Activated CD4-positive, alpha-beta T cell treated with anti-CD3 and anti-CD28 coated beads, Interleukin-2, amount 10 ng/mL, durations not matched to agents 24 days and 14 days (primary cell): ENCODE measurements at places on chromosomes 7 and 10. TPM values are rescaled to one million over a fixed set of nuclear protein-coding genes. Genes with fewer than 3 reads are reported as not detected.
A peak's percentile ranks its signal among the peaks of the same experiment; 100 is the strongest.

DNA sequence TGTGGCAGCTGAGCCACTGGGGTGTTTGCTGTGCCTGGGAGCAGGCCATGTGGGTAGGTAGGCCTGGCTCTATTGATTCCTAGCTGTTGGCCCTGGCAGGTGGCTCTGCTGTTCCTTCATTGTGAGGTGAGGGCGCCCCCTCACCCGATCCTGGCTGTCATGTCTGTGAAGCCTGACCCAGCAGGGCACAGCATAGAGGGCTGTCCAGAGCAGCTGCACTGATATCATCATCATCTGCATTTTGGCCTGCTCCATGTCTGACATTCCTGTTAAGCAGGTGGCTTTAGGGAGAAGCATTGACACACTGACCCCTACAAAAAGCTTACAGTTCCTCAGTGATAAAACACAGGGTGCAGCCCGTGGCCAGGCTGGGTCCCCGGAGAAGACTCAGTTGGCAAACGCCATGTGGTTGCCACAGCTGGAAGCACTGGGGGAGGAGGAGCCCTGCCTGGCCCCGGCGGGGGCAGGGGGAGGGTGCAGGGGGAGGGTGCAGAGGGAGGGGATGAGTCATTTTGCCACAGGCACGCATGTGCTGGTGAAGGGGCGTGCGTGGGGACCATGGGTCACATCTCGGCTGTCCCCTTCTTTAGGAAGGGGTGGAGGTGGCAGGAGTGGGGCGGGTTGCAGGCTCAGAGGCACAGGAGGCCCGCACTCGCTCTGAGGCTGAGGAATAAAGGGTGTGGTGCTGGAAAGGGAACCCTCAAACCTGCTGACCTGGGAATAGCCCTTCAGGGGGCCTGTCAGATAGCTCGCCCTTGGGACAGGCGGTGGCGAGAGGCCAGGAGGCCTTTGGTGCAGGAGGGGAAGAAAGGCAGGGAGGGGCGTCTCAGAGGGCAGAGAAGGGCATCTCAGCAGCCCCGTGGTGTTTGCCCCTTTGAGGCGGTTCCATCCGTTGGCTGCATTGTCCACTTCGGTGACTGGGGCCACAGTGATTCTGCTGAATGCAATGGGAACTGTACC lies 31.6 kb downstream of the IKZF1 start:
- peak; percentile 92 for DNase-seq

GRCh38 chr10:28296023-28296422 lies 6.8 kb downstream of the MPP7 start:
- DNase-seq: no peak

Gene CYP2C18
- 1.2 TPM in 2 replicates for total RNA-seq

Gene KCND2
- not detected in 2 replicates for total RNA-seq

DNA sequence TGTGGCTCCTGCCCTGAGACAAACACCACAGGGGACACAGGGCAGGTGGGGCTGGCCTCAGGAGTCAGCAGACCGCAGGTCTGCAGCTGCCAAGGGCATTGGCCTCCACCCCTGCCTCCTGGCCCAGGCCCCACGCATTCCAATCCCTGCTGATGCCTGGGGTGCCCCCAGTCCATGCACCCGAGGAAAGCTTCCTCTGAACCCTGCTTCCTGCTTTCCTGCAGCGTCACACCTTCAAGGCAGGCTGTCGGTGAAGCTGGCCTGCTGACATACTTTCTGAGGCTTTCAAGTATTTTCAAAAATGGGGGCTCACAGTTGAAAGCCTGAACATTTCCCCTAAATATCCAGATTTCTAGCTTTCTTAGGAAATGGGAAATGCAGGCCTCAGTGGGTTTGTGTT lies 22.5 kb upstream of the ANTXRL start:
- peak; percentile 52 for DNase-seq

DNA sequence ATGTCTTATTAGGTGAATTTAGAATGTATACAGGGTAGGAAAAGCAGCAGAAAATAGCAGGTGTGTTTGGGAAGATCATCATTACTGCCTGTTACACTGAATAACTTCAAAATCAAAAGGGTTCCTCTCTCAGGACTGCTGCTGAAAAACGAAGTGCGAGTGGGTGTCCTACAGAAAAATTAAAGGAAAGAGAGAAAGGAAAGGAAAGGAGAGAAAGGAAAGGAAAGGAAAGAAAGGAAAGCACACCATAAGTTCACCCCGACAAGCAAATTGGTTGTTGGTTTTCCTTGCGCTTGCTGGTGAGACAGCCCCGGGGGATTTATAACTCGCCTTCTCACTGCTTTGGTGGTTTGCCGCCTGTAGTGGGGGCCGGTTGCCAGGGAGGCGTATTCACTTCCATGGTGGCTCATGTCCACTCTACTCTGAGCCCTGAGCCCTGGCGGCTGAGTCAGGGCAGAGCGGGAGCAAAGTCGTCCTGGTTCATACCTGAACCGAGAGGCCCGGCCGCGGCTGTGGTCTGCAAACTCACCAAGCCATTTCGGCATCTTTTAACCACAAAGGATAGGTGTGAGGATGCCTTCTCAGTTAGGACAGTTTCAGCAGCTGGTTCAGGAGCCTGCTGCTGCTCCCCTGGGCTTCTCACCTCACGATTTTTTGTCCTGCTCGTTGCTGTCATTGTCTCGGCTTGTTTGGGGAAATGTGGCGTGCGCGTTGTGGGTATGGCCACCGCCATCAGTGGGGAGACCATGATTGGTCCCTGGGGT lies 26.1 kb downstream of the INPP5A start:
- no peak for DNase-seq

DNA sequence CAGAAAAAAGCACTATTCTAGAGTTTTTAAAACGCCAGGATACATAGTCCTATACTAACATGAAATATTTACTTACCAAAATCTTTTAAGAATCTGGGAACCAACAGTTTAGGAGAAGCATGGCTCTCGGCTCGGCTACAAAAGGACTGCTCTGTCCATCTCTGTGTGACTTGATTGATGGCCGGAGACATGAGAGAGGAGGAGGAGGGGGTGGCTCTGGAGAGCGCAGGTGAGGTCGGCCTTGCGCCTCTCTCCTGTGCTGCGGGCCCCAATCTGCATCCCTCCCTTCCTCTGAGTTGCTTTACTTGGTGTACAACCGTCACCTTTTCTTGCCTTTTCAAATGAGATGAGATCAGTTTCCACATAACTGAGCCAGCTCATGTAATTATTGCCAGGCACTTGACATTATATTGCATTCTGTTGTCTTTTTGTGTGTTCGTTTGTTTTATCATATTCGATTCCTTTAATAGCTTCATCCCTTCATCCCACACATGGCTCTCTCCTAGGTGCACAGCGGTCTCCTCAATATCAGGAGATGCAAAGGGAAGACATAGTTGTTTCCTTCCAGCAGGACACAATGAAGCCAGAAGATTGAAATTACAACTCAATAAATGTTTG lies 87.8 kb upstream of the KLF6 start:
- DNase-seq: no peak

GRCh38 chr10:60384011-60384410 lies 5.7 kb downstream of the ANK3 start:
- no peak for DNase-seq

- DNase-seq: no peak
Observed at GRCh38 chr7:149494738-149495368, 2.8 kb downstream of the ZNF746 start.

- no peak for DNase-seq
Observed at GRCh38 chr7:15130666-15131541, 228.4 kb upstream of the DGKB start.

DNA sequence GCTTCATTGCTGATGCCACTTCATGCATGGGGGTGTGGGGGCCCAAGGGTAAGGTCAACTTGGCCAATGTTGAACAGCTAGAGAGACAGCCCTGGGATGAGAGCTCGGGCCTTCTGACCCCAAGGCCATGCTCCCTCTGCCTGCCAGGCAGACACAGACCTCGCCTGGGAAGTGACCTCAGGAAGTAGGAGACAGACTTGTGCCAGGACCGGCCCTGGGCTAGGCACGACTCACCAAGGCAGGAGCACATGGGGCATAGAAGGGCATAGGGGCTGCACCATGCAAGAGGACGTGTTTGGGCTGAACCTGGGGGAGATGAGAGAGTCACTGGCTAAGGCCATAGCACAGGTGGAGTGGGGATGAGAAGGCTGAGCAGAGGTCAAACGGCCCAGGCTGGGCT lies 27.1 kb downstream of the ZCCHC24 start:
- DNase-seq: no peak

DNA sequence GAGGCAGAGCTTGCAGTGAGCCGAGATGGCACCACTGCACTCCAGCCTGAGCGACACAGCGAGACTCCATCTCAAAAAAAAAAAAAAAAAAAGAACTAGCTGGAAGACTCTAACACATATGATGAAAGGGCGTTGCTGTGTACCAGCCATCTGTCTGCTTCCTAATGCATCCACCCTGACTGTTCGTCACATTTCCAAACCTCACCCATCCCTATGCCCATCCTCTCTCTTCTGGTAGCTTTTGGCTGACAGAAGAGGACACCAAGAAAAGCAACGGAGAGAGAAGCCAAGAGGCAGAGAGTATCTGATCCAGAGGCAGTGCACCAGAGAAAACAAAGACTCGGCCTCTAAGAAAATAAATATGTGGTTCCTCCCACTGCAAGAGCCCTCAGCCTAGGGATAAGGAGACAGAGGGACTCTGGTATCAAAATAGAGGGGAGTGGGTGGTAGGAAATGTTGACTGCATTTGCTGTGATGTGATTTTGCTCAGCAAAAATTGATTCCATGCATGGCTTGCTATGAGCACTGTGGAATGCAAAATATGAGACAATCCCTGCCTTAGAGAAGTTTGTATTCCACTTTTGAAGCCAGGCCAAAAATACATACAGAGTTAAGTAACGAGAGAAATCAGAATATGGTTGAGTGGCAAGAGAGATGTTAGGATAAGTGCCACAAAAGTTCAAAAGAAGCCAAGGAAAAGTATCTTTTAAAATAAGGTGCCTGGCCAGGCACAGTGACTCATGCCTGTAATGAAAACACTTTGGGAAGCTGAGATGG lies 100.8 kb upstream of the STK17A start:
- no peak for DNase-seq

Gene CARD11
- total RNA-seq: 93.4 and 96.2 TPM in 2 replicates

Gene CFAP43
- total RNA-seq: not detected in 2 replicates

DNA sequence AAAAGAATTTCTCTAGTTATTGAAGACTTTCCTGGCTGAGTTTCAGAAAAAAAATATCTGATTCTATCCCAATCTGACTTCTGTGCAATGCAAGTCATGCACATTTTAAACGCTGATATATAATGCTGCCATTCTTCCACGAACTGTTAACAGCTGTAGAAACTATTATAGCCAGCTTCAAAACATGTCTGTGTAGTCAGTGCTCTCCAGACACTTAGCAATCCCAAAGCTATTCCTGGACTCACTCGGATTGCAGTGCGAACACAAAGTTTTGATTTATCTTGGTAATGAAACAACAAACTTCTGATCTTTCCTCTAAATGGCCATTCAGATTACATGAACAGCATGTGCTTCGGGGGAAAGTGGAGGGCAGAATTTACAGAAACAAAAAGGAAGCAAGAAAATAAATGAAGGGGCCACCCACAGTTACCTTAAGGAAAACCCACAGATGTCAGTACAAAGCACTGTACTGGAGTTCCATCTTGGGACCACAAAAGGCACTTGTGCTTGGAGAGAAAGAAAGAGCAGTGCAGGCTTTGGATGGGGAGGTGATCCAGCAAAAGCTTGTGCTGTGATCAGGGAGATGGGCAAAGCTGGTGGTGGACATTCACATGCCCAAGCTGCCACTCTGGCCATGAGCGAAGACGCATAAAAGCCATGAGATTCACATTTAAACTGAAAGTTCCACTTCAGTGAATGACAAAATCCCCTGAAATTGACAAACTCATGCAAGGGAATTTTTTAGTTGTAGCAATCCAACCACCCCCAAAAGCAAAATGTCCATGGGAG lies 32.1 kb upstream of the ADO start:
- DNase-seq: no peak

DNA sequence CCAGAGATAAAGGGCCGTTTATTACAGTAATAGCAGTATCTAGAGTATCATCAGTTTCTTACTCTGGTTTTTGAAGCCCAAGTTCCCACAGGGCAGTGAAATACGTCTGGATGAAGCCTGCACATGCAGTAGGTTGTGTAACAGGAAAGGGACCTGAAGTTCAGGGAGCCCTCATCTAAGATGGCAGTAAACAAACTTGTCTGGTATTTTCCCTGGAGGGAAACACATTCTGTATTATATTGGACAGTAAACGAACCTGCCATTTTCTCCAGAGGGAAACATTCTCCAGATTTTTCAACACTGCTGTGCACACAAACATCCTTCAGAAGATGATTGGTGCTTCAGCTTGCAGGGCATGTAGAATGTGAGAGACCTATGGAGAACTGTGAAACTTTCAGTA lies 189.9 kb downstream of the TFEC start:
- no peak for DNase-seq

Gene ASZ1
- total RNA-seq: not detected in 2 replicates

Gene BAIAP2L1
- total RNA-seq: 1.3 and 1.4 TPM in 2 replicates

Gene TRPV5
- not detected in 2 replicates for total RNA-seq

DNA sequence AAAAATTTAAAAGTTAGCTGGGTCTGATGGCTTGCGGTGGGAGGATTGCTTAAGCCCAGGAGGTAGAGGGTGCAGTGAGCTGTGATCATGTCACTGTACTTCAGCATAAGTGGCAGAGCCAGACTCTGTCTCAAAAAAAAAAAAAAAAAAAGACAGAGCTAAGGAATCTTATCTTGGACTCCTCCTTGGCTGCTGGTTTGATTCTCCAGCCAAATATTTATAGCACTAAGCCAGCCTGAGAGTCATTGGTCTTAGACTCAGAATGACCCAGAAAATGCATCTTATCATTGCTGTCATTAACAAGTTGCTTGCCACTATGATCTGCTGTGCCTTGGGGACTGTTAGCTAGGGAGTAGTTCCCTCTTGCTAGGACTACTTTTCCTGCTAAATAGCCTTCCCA lies 164.7 kb downstream of the GNAT3 start:
- no peak for DNase-seq

Gene MMRN2
- total RNA-seq: not detected in 2 replicates

Gene JCAD
- total RNA-seq: 0.19 and 0.21 TPM in 2 replicates

Gene EBF3
- not detected in 2 replicates for total RNA-seq

DNA sequence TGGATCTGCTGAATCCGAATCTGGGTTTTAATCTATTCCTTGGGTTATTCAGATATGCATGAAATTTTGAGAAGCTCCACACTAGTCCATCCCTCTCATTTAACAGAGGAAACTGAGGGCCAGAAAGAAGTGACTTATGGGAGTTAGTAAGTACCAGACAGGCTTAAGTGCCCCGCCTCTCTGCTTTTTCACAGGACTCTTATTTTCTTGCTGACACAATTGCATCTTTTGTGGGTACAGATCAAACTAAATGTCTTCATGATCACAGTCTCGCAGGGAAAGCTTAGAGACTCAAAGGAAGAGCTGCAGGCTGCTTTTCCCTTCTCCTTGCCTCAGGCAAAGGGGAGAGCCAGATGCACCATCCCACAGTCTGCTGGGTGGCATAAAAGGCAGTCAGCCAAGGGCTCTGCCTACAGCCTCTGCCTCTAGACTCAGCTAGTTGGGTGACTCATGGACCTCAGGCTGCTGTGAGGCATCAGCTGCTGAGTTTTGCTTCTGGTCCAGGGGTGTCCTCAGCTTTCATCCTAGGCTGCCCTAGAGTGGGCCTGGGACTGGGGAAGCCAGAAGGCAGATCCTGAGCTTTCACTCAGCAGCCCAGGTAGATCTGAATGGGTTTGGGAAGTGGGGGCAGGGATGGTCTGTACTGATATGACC lies 11.6 kb downstream of the GOLGA7B start:
- DNase-seq: no peak
